Adrenal gland (tissue), 19 donors: ENCODE measurements at places on chromosomes 1 and 21. TPM values are rescaled to one million over a fixed set of nuclear protein-coding genes. Genes with fewer than 3 reads are reported as not detected.

Gene TIE1
- polyA plus RNA-seq = 5.0 TPM

Gene TMPRSS3
- polyA plus RNA-seq = 0.18 TPM

Gene ZNF695
- polyA plus RNA-seq = 0.13 TPM

Gene FHL3
- 8.6 TPM for polyA plus RNA-seq

Gene SPRR3
- polyA plus RNA-seq = 2.9 TPM

Gene TNFAIP8L2
- polyA plus RNA-seq = 19.9 TPM

Gene APCS
- polyA plus RNA-seq = not detected

Gene NFASC
- 15.0 TPM for polyA plus RNA-seq

Gene GRIK1
- 4.6 TPM for polyA plus RNA-seq

Gene KRTAP11-1
- polyA plus RNA-seq = not detected

Gene ANKRD45
- 0.56 TPM for polyA plus RNA-seq

Gene OR10X1
- not detected for polyA plus RNA-seq

Gene HMCN1
- polyA plus RNA-seq = 1.4 TPM

Gene CFAP107
- polyA plus RNA-seq = not detected

DNA sequence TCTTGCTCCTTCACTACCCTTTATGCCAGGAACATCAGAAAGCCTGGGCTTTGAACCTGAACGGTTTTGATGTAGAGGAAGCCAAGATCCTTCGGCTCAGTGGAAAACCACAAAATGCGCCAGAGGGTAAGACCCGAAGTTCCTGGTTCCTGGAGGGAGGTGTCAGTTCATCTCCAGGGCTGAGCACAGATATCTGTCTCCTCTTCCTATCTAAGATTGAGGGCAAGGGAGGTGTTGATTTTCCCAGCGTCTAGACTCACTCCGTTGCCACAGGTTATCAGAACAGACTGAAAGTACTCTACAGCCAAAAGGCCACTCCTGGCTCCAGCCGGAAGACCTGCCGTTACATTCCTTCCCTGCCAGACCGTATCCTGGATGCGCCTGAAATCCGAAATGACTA is 915 bp downstream of the CDC20 start:
- DNase-seq = no peak

- DNase-seq = no peak
Observed at GRCh38 chr1:236990052-236990445, 14.2 kb downstream of the MT1HL1 start.

DNA sequence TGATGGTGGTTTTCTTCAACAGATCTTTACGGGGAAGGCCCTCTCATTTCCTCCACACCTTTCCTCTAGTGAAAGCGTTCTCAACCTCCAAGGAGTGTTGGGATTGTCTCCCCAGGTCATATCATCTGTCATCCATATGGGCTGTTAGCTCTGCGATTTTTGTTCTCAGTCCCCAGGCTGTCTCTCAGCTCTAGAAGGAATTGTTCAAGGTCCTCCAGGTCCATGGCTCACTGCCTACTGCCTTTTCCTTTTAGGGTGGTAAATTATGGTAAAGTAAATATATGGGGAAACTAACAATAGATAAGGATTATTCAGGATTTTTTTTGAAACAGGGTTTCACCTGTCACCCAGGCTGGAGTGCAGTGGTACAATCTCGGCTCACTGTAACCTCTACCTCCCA is 37.6 kb downstream of the ELF3 start:
- DNase-seq = no peak

DNA sequence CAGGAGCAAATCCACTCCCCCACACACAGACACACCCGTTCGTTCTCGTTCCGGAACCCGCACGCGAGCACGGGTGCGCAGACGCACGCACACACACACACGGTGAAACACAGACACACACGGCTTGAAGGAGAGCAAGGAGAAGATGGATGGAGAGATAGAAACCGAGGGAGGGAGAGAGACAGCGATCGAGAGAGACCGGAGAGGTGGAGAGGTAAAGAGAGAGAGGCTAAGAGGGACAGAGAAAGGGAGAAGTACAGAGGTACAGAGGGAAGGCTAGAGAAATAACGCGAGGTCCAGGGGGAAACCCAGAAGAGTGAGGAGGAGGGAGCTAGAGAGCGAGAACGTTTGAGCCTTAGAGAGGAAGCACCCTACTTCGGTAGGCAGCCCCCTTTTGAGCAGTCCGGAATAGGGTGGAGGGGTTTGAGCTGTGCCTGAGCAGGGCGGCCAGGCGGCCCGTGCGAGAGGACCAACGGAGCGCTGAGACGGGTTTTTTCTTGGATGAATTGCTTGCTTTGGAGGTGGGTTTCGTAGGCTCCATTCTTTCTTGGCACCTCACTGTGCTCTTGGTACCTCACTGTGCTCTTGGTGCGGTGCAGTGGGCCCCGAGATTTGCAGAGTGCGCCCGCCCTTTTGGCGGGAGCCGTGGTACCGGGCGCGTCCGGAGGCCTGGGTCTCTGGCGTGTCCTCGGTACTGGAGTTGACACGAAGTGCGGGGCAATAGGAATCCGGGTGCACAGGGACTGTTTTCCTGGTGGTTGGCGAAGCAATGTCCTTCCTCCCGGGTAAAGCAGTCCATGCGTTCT is 88.4 kb upstream of the RHOU start:
- DNase-seq = no peak

DNA sequence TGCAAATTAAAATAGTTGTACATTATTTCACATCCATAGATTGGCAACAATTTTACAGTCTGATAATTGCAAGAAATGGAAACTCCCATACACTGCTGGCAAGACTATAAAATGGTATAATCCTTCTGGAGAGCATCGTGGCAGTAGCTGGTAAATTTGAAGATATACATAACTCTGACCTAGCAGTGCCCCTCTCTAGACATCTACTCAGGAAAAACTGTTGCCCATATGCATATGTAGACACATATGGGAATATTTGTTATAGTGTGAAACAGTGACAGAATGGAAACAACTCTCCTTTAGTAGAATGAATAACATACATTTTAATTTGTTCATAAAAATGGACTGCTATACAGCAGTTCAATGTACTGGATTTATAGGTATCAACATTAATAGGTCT is 177.2 kb downstream of the PHTF1 start:
- no peak for DNase-seq

GRCh38 chr1:205701420-205701819 is 21.1 kb upstream of the SLC45A3 start:
- no peak for DNase-seq

- DNase-seq = no peak
Observed at GRCh38 chr1:87785386-87785785, 456.7 kb downstream of the LMO4 start.

GRCh38 chr1:67861856-67862516 is 28.7 kb upstream of the GNG12 start:
- DNase-seq = no peak

DNA sequence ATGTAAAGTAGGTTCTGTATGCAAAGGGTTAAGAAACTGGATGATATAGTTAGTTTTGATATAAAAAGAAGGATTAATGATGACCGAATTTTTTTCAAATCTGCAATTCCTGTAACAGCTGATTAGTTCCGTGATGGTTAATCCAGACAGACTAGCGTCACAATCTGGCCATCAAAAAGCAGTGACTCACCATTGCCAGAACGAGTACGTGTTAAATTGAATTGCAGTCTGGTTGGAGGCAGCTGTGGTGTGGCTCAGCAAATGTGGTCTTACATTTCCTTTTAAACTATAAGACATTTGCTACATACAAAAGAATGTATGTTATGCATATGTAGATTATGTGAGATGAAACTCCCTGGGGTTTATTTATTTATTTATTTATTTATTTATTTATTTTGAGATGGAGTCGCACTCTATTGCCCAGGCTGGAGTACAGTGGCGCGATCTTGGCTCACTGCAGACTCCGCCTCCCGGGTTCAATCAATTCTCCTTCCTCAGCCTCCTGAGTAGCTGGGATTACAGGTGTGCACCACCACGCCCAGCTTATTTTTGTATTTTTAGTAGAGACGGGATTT is 139.8 kb downstream of the RYR2 start:
- DNase-seq = no peak

- peak; percentile 53 for DNase-seq
Observed at GRCh38 chr1:38000529-38001455, 4.5 kb downstream of the FHL3 start.

GRCh38 chr1:43530483-43531106 is at the start of gene PTPRF:
Gene PTPRF, plus strand, starts transcription at chr1:43530883. Its CDS starts 14,193 bp downstream, at chr1:43545076.
- peak; percentile 73 for DNase-seq

DNA sequence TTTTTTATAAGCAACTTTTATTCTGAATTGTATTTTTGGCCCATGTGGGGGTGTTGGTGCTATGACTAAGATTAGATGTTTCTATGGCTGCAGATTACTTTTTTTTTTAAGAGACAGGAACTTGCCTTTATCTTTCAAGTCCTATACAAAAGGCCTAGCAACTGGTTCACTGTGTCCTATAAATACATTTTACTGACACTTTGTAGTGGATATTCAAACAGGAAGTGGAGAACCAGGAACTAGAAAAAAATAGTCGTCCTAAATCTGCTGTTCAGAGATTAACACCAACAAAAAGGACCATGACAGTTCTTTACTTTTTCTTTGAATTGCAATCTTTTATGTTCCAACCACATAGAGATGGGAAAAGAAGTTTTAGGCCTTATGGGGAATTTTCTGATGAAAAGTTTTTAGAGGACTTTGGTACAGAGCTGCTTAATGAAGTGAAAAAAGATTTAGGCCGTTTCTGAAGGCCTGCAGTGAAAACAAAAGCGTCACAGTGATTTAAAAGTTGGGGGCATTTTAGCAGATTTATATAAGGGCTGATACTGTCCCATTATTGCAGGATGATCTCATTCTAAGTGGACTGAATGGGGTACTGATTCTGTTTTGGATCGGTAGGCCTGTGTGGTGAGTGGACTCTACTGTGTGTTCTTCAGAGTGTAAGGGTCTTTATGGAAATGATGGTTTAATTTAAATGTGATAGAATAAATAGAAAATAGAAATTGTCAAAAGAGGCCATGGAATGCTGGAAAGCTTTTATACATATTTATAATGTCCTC is 136.4 kb upstream of the DEPDC1 start:
- no peak for DNase-seq

- no peak for DNase-seq
Observed at GRCh38 chr1:23791516-23792047, 637 bp downstream of the LYPLA2 start.
